Activated CD4-positive, alpha-beta T cell treated with anti-CD3 and anti-CD28 coated beads for 4 hours (primary cell): ENCODE measurements at places on chromosomes 12 and 14.

GRCh38 chr12:70842942-70843341, 77.6 kb downstream of the PTPRR start:
- DNase-seq, result no peak

DNA sequence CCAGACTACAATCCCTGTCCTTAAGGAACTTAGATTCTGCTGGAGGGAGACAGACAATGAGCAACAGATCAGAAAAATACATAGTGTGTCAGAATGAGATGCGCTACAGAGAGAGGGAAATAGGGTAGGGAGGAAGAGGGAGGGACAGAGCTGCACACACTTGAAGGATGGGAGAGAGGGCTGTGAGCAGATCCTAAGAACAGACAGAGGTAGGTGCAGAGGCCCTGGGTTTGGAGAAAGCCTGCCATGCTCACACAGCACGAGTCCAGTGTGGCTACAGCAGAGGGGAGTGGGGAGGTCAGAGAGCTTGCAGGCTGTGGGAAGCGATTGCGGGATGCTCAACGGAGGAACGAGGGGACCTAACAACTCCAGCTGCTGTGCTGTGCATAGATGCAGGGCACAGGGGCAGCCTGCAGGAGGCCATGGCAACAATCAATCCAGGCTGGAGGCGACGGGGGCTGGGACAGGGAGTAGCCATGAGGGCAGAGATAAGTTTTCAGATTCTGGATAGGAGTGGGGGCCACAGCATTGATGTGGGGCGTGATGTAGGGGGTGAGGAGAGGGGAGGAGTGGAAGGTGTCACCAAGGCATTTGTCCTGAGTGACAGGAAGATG, 20.7 kb downstream of the FAIM2 start:
- no peak for DNase-seq

GRCh38 chr12:115185506-115185905, 501.5 kb upstream of the TBX3 start:
- no peak for DNase-seq

DNA sequence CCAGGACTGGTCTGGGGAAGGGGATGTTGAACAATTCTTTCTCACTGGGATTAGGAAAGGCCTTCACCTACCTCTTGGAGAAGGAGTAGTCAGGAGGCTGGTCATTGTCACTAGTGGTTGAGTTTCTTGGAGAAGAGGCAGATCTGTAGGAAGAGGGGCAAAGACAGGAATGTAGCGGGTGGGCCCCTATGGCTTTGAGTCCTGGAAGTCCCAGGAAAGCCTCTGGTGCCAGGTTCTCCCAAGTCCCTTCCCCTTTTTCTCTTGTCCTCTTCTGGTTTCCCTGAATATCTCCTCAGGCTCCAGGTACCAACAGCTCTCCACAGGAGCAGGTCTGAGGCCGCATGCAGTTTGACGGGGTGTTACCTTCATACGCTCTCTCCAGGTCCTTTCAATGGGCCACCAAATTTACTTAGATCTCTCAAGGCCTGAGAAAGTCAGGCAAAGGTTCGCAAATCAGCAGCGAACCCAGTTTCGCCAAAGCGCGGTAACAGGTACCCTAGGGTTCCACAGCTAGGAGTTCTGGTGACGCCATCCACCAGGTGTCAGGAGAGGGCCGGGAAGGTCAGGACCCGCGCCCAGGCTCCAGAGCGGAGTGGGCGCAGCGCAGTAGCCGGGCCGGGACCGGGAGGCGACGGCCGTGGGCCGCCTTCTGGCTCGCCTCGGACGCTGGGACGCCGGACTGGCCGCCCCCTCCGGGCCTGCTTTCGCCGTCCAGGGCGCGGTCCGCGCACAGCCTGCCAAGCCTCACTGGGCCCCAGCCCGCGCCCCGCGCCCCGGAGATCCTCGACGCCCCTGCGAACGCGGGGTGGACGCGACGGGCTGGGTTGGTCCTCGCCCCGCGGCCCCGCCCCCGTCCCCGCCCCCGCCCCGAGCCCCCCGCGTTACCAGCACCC, 795 bp downstream of the SMAGP start:
- DNase-seq, result peak; percentile 68

DNA sequence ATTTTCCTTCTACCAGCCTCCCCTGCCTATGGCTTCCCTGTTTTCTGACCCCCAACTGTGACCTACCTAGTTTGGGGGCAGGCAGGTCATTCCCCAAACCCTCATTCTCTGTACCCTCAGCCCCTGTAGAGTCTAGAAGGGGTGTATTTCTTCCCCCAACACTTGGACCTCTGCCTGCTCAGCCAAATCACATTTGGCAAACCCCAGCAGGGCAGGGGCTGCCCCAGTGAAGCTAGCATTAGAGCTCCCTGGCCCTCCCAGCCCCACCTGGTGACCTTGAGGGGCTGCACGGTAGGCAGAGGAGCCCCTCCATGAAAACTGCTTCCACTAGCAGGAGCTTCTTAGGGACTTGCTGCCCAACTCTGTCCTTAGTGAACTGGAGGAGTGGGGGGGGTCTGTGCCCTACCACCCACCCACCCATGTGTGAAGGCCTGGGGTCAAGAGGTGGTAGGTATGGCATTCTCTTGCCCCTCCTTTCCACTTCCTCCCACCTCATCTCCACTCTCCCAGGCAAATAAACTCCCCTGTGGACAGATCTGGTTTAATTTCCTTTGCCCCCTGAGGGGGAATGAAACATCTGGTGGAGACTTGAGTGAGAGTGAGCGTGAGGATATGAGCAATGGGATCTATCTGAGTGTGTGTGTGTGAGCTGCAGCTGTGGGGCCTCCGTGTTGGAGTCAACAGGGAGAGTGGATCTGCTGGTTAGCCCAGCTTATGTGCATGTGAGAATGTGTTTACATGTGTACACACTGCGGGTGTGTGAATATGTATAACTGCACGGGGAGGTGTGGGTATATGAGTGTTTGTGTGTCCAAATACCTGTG, 1.6 kb downstream of the NXPH4 start:
- DNase-seq, result no peak

DNA sequence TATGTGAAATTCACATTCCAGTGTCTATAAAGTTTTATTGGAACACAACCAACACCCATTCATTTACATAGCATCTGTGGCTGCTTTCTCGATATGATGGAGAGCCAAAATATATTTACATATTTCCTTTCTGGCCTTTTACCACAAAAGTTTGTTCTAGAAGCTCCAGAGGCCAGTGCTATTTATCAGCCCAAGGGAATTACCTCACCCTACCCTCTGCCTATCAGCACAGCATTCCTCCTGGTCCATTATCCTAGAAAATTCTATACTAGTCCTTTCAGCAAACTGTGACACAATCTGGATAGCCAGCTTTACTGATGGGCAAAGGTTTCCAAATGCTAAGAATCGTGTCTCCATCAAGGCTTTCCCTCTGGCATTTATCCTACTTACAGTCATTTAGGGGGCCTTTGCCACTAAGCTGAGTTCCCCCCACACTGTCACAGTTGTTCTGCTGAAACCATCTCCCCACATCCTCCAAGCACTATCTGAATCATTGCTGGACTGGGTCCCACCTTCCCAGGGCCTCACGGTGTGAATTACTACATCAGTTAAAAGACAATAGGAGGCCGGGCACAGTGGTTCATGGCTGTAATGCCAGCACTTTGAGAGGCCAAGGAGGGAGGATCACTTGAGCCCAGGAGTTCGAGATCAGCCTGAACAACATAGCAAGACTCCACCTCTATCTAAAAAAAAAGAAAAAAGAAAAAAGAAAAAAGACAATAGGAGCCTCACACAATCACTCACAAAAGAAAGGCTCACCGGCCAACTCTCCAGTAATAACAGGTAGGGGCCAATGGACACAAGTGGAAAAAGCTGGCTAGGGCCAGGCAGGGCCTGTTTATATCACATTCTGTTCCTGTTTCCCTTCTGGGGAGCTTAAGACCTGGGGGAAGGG, 12.1 kb downstream of the SYNE3 start:
- no peak for DNase-seq

GRCh38 chr14:90444077-90444696, 47.4 kb downstream of the CALM1 start:
- DNase-seq, result no peak

DNA sequence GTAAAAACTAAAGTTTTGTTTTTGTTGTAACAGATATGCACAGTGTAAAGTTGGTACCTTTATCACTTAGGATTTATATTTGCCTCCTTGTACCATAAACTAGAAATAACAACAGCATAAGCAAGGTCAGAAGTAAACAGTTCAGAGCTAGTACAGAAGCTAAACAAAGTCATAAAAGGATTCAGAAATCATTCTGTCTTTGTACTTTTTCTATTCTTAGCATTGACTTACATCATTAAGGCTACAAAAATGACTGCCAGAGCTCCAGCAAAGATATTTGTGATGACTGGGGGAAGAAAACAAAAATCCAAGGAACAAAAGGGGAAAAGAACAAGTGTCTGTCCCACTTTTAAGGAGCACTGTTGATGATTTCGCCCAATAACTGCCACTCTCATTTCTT, 347.2 kb downstream of the CCDC91 start:
- no peak for DNase-seq

DNA sequence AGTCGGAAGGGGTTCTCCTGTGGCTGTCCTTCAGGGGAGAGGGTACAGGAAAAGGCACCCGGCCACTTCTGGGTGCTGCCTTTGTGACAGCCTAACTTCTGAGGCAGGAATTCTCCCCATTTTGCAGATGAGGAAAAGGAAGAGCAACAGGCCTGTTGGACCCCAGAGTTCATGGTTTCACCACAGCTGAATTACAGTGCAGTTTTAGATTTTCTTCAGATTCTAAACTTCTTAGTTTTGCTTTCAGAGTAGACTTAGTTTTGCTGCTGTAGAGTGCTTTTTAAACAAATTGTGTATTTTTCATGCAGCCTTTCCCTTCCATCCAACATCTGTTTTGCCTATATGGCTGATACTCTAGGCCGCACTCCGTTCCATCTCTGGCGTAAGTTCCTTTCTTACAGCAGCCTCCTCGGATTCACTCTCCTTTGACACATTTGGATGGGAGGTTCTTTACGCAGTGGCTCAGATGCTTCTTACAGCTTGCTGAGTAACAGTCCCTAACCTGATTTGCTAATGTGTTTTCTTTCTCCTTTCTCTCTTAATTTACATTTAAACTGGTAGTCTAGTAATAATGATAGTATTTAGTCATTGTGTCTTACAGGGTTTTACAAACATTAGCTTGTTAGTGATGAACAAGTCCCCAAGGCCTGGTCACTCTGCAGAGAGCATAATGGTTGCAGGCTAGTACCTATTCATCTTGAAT, 7.8 kb downstream of the TRAF3 start:
- no peak for DNase-seq

DNA sequence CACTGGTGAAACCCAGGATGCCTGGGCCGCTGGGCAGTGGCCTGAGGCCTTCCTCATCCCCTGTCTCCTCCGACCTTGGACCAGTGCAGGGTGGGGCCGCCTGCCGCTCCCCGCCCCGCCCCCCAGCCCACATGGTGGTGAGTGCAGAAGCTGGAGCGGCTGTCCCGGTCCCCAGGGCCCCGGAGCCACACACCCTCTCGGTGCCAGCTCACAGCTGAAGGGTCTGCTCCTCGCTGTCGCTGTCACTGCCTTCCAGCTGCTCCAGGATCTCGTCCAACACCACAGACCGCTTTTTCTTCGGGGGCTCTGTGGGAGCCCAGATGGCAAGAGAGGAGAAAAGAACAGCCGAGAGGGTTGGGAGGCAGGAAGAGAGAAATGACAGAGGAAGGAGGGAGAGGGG, 143.1 kb downstream of the RBM19 start:
- DNase-seq, result no peak

DNA sequence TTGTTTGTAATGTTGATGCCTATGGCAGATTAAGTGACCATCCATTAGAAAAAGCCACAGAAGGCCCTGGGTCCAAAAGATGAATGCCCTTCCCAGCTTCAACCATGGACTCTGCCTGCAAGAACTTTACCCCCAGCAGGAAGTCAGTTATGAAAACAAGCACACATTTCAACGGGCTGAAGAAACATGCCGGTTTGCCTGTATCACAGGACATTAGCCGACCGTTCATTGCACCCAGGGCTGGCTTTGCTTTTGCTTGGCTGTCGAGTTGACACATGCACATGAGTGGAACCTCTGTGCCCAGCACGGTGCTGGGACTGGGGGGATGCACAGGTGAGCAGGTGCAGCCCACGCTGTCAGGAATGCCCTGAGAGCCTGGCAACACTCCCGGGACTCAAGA, 1087.0 kb downstream of the BCL11B start:
- no peak for DNase-seq

DNA sequence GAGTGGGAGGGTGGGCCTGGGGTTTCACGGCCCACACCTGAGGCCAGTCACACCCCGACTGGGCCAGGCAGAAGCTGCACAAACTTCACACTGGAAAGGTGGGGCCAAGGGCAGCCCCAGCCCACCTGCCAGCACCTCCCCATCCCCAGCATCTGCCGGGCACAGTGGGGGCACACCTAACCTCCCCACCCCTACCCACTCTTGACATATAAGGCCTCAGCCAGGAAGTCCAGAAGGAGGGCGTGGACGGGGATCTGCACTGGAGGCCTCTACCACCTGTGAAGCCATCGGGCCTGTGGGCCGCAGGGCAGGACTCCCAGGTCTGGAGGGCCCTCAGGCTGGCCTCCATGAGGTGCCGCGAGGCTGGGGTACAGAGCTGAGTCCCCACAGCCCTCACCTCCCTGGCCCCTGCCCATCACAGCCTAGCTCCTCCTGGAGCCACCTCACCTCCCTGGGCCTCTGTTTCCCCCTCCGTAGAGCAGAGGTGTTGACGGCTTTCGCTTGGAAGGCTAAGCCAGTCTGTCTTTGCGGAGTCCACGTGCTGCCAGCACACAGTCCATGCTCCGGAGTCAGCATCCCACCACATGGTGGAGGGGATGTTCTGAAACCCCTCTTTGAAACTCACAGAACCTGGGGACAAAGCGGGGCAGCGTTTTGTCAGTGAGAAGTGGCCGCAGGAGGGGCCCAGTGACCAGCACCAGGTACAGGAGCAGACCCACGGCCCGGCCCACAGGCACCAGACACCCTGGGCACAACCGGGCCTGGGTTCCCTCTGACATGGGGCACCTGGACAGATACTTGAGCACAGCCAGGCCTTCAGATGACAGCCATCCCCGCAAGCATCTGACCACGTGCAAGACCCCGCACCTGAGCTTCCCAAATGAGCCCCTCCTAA, 38.2 kb upstream of the INF2 start:
- DNase-seq, result no peak

GRCh38 chr12:123801573-123802178, 39.6 kb downstream of the DNAH10 start:
- no peak for DNase-seq

GRCh38 chr12:101165319-101165718, 44.7 kb downstream of the SLC5A8 start:
- DNase-seq, result no peak

DNA sequence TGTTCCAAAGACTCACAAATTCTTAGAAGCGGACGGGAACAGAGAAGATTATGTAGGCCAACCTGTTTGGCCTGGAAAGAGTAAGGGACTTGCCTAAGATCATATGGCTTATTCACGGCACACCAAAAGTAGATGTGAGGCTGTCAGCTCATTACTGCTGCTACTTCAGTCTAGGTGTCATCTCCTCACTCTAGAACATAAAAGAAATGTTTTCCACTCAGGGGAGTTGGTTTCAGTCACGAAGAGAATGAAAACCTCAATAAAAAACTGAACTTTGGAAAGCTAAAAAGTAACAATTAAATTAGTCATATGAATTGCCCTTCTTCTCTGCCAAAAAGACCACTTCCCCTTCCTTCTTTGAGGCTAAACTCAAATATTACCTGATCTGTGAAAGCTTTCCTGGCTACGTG, 658 bp upstream of the CEP128 start:
- no peak for DNase-seq

GRCh38 chr14:65548878-65549277, 136.3 kb downstream of the FUT8 start:
- no peak for DNase-seq
